ENCODE measurements at places on chromosomes 13 and 19. TPM values are rescaled to one million over a fixed set of nuclear protein-coding genes. Genes with fewer than 3 reads are reported as not detected.

Gene KISS1R
- 0.14 TPM for total RNA-seq

Gene ZNF585A
- 7.4 TPM for total RNA-seq

Gene CRX
- not detected for total RNA-seq

Gene WDR87
- total RNA-seq: not detected

Gene SYNGR4
- 3.7 TPM for total RNA-seq

Gene CYP2F1
- not detected for total RNA-seq

Gene ZNF626
- not detected for total RNA-seq

Gene ZNF418
- 0.99 TPM for total RNA-seq

Gene FFAR1
- not detected for total RNA-seq

Gene FREM2
- not detected for total RNA-seq

Gene RGL3
- 1.9 TPM for total RNA-seq

Gene CCDC61
- 5.1 TPM for total RNA-seq

Gene CC2D1A
- total RNA-seq: 8.6 TPM

Gene MYDGF
- 144 TPM for total RNA-seq

Gene GRIN3B
- 1.5 TPM for total RNA-seq

Gene GPR18
- not detected for total RNA-seq

Gene RHPN2
- total RNA-seq: 55.7 TPM

Gene ZNF230
- total RNA-seq: 2.7 TPM

Gene LILRA1
- total RNA-seq: not detected

Gene LILRB3
- total RNA-seq: 0.09 TPM

Gene ZNF177
- total RNA-seq: 0.69 TPM

Gene AKAP8L
- 37.9 TPM for total RNA-seq

Measured in A549 treated with CORT108297 at 1 μM for 4 hours (cell line).